ENCODE measurements at places on chromosomes 4 and X.

DNA sequence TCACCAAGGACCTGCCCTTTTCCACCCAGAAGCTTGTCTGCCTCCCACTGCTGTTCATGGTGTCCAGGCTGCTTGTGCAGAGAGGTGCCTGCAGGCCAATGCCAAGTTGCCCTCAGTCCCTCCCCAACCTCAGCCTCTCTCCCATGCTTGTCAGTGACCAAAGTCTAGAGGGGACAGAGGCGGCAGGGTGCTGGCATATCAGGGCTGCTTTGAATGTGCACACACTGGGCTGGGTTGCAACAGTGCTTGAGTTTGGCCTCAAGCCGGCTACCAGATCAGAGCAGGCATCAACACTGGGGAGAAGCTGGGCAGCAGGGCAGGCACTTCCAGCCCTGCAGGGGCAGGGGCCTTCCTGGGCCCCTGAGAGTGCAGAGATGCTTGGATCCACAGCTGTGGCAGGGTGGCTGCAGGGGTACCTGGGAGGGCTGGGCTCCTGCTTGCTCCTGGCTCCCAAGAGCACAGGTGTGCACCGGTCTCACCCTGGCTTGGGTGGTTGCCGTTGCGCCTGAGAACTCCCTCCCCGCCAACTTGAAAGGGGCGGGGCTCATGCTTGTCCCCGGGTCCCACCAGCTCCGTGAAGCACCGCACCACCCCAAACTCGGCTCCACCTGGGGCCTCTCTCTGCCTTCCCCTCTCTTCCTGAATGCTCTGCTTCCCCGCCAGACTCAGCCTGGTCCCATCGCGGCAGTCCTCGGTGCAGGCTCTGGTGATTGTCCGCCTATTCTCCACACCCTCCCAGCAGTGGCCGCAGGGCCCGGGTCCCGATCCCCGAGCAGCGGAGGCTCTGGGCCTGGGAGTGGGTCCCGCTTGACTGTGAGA, 1681.9 kb upstream of the ADGRL3 start:
- no peak for DNase-seq

DNA sequence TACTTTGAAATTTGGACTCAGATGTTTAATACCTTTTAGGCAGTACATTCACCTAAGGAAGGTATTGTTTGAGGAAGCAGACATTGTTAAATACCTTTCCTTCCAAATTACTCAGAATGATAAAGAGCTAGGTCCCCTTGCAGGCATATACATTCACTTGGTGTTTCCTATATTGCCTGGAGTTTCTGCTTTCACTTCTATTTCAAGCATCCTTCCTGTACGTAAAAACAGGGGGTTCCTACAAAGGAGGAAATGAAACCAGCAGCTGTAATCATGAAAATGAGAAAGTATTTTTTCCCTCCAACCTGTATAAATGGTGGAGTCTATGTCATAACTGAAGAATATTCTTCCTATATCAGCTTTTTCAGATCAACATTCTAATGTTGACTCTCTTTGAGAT, 90.4 kb upstream of the RASGEF1B start:
- DNase-seq, result no peak

GRCh38 chrX:101550751-101551379, 518 bp downstream of the ARMCX1 start:
- peak; percentile 47 for DNase-seq

DNA sequence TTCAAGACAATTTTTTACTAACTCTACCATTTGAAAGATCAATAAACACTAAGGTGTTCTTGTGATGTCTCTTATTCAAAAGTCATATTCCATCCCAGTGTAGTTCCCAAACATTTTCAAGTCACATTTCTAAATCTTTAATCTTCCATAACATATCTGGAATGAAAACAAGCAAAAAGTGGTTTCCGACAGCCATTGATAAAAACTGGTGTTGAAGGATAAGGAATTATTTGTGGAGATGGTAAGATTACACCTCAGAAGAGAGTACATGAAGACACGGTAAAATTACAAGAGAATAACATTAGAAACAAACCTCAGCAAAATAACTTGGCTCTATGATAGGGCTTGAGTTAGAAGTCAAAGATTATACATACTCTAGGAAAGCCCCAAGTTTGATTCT, 4.3 kb downstream of the CHIC2 start:
- no peak for DNase-seq

DNA sequence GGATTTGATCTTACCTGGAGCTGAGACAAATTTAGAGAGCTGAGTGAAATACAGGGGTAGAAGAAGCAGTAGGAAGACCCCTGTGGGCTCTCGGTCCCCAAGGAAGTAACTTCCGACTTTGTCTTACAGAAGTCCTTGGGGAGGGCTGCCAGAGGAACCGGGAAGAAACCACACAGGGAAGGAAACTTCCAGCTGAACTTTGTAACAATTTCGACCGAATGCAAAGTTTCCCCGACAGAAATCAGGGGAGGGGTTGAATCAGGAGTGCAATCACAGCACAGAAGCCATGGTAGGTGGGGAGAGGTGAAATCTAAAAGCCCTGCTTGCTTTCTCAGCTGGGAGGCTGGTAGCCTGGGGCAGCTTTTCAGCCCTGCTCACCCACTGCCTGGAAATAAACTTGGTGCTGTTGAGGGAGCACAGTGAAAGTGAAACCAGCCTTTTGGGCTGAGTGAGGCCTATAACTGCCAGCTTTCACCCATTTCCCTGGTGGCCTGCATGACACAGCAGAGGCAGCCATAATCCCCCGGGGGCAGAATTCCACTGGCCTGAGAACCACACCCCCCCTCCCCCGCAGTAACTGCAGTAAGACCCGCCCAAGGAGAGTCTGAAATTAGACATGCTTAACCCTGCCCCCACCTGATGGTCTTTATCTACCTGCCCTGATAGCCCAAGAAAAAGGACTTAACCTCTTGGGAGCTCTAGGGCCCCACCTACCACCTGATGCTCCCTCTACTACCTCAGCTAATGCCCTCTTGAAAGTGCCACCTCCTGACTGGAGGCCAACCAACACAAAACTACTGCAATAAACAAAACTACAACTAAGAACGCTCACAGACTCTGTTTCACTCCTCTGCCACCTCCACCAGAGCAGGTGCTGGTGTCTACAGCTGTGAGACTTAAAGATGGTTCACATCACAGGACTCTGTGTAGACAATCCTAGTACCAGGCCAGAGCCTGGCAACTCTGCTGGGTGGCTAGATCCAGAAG, 248.2 kb downstream of the PARM1 start:
- no peak for DNase-seq

DNA sequence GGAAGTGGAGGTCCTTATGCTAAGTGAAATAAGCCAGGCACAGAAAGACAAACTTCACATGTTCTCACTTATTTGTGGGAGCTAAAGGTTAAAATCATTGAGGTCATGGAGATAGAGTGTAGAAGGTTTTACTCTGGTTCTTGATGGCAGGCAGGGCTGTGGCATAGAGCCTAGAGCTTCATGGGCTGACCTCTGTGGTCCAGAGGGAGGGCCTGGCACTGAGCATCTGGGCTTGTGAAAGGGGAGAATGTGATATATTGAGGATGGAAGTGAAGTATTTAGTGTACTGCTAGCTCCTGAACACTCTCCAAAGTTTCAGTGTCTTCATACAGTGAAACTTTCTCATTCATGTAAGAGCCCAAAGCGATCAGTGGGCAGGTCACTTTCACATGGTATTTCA, 71.3 kb upstream of the ANXA3 start:
- no peak for DNase-seq

- DNase-seq, result peak; percentile 32
Observed at GRCh38 chr4:105946771-105947170, 51.5 kb downstream of the NPNT start.

GRCh38 chr4:140049024-140049848, 104.7 kb downstream of the MAML3 start:
- DNase-seq, result no peak

DNA sequence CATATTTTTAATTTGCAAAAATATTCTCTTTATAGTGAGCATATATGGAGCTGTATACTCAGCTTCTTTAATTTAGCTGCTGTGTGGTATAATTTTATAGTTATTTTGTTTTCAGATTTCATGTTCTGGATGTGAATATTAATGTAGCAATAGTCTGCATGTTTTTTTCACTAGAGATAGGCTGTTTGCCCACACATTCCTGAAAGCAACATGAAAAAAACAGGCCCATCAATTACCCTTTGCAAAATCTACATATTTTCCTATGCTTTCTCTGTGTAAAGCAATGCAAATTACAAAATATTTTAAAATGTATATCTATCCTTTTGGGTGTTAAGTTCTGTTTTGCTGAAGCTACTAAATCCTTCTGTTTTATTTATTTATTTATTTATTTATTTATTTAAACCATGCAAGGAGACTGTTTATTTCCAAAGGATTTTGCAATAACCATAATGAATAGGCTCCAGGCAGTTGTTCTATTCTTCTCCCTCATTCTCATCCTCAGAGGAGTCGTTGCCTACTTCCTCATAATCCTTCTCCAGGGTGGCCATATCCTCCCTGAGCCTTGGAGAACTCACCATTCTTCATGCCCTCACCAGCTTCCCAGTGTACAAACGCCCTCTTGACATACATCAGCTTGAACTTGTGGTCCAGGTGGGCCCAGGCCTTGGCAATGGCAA, 277.1 kb downstream of the ANKRD50 start:
- no peak for DNase-seq

DNA sequence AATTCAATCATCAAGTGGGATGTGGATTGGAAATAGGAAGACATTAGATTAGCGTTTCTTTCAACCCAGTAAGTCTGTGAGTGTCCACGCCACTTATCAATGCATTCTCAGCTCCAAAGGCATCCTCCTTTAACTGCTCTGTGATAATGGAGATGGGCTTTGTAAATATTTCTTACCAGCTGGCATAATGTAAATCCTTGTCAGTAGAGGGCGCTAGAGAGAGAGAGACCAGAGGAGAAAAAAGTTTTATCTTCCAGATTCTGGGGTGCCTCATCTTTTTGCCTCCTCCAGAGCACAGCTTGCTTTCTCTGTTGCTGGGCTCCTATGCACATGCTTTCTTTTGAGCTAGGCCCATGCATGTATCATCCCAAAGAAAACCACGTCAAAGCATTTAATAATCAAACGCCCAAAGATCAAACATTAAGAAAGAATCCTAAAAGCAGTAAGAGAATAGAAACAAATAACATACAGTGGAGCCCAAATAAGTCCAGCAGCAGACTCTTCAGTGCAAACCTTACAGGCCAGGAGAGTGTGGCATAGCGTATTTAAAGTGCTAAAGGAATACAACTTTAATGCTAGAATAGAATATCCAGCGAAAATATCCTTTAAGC, 9.6 kb upstream of the MTMR1 start:
- DNase-seq, result peak; percentile 35

GRCh38 chrX:10567136-10567535, 53.2 kb downstream of the MID1 start:
- DNase-seq, result no peak

DNA sequence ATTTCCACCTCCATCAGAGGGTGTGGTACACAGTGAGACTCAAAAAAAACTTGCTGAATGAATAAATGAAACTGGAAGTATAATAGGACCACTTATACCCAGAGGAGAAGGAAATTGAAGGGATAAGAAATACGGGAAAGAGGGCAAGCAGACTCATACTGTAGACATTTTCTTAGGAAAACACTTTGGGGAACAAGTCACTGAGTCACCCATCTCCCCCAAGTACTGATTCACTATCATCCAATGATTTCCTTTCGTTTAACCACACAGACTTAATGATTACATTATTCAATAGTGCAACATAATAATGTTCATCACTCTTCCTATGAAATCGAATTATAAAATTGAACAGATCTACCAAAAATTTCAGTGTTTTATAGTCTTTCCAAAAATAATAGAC, 97.1 kb downstream of the LDB2 start:
- DNase-seq, result no peak

- DNase-seq, result no peak
Observed at GRCh38 chrX:100979881-100980607, 10.5 kb downstream of the ARL13A start.

- DNase-seq, result peak; percentile 19
Observed at GRCh38 chrX:54482839-54483593, 13.0 kb downstream of the FGD1 start.

- no peak for DNase-seq
Observed at GRCh38 chr4:78019414-78019813, 37.7 kb upstream of the FRAS1 start.

DNA sequence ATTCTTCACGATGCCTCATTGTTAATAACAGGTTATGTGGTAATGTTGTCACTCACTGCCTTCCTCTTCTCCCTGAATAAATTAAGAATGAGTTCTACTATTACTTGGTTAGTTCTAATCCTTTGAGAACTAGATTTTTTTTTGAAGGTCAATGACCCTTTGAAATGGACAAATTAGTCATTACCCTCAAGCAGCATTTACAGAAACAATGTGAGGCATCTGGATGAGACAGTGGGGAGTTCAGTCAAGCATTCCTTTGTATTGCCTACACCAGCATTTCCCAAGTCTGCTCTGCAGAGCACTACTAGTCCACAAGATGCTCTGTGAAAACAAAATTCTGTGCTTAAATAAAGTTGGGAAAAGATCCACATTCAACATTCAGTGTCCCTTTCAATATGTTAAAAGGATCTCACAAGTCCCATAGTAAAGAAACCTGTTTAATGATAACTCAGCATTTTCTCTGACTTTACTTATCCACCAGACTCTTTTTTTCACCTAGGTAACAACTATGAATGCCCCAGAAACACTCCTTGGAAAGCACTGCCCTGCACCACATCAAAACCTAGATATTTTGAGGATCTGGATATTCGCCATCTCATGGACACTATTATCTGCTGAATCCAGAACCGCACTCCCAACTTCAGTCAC, 60.6 kb downstream of the CHRDL1 start:
- DNase-seq, result peak; percentile 45

GRCh38 chrX:71492231-71493065, 40.5 kb upstream of the OGT start:
- DNase-seq, result peak; percentile 29

GRCh38 chr4:81723927-81724587, 252.3 kb upstream of the RASGEF1B start:
- no peak for DNase-seq

GRCh38 chr4:177401658-177402273, 40.5 kb downstream of the AGA start:
- no peak for DNase-seq

GRCh38 chrX:148310426-148311165, 189.8 kb upstream of the AFF2 start:
- DNase-seq, result no peak
